ENCODE measurements at places on chromosomes 12 and 14.

GRCh38 chr12:99911967-99912366, 72.8 kb downstream of the ANKS1B start:
- DNase-seq = no peak

- DNase-seq = no peak
Measured at GRCh38 chr12:59388176-59388575, 207.7 kb upstream of the SLC16A7 start.

GRCh38 chr12:64407342-64408223, 3.4 kb downstream of the XPOT start:
- DNase-seq = no peak

- DNase-seq = no peak
Measured at GRCh38 chr12:130347588-130347987, 9.9 kb downstream of the PIWIL1 start.

- DNase-seq = no peak
Measured at GRCh38 chr12:105961821-105962671, 176.7 kb downstream of the NUAK1 start.

DNA sequence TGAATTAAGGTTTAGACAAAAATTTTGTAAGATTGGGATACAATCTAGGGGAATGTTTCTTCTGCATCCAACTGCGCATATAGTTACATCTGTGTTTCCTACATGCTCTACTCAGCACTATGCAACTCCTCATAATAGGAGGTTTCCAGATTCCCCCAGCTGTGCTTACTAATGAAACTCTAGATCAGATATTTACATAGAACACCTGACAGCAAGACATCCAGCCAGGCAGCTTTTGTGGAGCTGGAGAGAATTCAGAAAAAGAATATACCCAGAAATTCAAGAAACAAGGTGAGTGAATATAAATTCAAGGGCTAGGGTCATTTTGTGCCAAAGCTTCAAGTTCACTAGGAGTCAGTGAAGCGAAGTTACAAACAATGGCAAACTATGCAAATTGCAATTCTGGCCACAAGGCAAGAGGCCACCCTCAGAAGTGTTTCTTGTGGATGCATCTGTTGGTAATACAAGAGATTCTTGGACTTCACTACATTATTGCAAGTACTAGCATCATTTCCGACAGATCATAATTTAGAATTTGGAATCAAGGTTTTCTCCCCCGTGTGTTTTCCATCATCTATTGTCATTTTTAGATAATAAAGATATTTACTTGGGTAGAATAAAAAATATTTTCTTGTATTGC, 341.2 kb upstream of the NAV3 start:
- DNase-seq = no peak

- DNase-seq = no peak
Measured at GRCh38 chr12:116492703-116493324, 66.4 kb upstream of the MAP1LC3B2 start.

DNA sequence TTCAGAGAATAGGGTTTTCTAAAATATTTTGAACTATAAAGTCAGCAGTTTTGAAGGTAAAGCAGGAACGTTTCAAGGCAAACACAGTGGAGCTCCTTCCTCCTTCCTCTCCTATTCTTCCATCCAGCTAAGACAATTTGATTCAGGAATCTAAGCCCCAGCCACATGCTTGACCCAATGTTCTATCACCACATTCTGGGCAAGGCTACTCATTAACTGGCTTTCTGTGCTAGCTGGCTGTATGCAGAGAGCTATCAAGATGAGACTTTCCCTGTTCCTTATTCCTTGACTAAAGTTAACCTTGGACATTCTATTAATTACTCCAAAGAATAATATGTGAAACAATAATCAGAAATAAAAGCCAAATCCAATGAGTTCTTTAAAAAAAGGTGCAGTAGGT, 266.9 kb downstream of the NOVA1 start:
- DNase-seq = no peak

DNA sequence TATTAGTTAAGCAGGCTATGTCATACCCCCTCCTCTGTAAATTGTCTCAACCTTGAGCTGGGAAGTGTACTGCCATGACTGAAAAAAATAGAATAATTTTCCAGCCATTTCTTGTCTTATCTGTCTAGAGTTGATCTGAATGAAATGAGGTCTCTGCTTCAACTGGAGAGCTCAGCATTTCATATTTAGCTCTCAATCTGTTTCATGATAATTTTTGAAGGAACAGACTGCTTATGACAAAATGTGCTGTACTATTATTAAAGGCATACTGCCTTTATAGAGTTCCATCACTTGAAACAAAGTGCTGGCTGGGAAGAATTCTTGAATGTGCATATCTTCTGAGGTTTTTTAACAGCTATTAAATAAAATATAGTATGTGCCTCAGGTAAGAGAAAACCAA, 19.1 kb downstream of the PTPRO start:
- no peak for DNase-seq

- no peak for DNase-seq
Measured at GRCh38 chr12:132077322-132078100, 66.6 kb downstream of the DDX51 start.

- no peak for DNase-seq
Measured at GRCh38 chr12:84128117-84128991, 784.2 kb downstream of the SLC6A15 start.

DNA sequence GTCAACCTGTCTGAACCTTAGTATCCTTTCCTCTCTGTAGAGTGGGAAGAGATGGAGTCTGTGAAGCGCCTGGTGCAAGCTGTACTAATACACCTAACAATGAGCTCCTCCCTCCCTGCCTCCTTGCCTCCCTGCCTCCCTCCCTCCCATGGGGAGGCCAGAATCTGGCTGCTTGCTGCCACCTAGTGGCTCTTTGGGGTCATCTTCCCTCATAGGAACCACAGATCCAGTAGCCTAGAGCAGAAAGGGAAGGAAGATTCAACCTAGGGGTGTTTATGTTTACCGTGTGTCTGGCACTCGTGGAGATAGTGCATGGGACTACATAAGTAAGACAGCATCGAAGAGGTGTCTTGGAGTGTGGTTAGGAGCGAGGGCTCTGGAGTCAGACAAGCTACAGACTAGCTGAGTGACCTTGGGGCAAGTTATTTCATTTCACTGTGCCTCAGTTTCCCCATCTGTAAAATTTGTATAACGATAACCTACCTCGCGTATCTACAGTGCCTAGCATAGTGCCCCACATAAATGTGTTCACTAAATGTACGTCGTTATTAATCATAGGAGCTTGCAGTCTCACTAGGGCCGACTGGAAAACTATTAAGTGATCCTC, 35.5 kb upstream of the TSPAN9 start:
- peak; percentile 50 for DNase-seq

DNA sequence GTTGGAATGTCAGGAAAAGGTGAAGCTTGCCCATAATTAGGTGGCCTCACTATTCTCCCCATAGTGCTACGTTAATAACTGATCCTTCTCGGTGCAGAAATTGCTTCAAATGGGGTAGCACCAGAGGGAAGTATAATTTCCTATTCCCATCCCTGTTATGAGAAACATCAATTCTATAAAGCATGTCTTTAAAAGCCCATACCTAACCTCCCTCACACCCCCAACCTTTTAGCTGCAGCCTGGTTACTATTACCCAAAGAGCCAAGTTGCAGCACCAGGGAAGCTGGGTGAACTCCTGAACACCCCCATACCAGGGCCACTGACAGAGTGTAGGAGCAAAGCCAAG, 15.2 kb downstream of the RBM23 start:
- DNase-seq = no peak

DNA sequence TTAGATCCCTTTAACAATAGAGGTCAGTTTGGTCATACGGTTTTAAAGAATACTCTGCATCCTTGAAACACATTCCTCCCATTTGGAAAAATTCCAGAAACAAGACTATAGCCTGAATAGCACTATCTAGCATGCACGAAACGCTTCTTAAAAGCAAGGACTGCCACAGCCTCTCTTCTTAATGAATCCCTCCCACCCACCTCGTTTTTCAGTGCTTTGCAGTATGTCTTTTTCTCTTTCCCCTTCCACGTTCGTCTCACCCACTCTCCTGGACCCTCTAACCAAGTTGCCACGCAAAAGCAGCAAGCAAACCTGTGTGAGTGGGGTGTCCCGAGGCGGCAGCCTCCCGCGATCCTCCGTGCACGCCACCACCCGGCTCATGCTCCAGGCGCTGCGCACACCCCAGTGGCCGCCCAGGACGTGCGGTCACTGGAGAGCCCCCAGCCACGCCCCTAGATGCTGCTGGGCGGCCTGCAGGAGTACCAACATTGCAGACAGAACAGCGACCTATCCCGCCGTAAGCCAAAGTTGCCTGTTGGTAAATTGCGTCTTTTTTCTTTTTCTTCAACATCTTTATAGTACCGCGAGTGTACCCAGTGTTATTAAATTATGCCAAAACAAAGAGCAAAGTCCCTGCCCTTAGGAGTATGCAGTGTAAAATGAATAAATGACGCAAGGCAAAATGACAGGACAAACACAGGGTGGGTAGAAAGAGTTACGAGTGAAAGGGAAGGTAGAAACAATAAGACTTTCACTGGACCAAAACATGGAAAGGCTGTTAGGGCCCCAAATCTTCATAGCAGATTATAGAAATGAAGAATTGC, at the start of gene SLC38A4:
Gene SLC38A4 (minus strand): TSS at position 407 of the 824 bp plus-strand sequence. CDS start 32,926 bp downstream, outside the sequence.
- DNase-seq = no peak

- no peak for DNase-seq
Measured at GRCh38 chr12:78407722-78408121, 456.9 kb upstream of the SYT1 start.

GRCh38 chr12:55642669-55643068, 6.0 kb downstream of the OR10P1 start:
- DNase-seq = peak; percentile 41

DNA sequence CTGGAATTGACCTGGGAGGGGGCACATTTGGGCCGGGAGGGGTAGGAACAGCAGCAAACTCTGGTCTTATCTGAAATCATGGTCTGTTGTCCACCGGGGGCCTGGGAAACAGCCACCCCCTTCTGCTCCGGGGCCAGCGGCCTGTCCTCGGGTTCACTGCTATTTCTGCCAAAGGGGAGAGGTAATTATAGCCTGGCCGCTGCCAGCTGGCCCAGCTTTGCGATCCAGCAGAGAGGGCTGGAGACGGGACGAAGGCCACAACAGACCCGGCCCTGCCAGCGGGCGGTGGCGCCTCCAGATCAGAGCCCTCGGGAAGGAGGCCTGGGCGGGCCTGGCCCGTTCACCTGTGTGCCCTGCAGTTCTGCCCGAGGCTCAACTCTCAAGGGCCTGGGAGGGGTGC, at the start of gene C14orf180:
Gene C14orf180 (plus strand): TSS at position 258 of the 400 bp plus-strand sequence. CDS start 6,667 bp downstream, outside the sequence.
- DNase-seq = no peak

DNA sequence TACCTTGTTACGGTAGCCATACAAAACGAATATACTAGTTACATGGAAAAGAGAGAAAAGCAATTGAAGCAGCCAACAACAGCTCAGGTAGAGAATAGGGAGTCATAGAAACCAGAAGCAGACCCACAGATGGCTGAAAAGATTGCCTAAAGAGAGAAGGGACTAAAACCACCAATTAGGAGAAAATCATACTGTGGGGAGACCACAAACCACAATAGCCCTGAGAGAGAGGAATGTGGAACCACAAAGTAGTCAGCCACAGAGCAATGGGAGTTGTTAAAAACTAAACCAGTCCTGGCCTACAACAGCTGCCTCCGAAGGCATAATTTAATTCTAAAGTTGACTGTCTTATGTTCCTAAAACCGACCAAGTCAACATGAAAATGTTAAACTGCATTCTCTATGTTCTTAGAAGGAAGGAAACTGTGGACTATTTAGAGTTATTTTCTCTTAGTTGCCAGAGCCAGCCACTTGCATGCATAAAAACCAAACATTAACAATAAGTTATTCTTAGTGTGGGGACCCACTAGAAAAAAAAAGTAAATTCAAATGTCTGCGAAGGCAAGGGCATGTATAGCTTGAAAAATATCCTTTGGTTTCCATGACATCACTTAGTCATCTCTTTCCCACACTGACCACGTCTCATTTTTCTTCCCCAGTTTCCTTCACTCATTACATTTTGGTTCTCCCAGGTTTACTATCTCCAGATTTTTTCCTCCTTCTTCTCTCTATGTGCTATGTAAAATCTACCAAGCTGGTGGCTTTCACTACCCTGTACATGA, 398.1 kb downstream of the NOVA1 start:
- DNase-seq = no peak

DNA sequence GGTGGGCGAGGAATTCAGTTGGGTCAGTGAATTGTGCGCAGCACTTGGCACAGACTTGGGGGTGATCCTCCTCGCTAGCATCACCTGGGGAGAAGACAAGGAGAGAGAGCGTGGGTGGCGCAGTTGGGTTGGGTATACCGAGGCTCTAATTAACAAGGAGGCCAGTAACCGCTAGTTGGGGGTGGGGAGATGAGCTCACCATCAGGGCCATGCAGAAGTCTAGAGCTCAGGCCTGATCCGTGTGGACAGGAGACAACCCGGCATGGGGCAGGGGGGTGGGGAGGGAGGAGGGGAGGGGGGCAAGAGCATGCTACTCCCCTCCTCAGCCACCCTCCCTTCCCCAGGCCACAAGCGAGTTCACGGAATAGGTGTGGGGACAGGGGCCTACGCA, 580 bp downstream of the SALL2 start:
- peak; percentile 8 for DNase-seq

- no peak for DNase-seq
Measured at GRCh38 chr12:106238146-106238545, 9.7 kb downstream of the CKAP4 start.

DNA sequence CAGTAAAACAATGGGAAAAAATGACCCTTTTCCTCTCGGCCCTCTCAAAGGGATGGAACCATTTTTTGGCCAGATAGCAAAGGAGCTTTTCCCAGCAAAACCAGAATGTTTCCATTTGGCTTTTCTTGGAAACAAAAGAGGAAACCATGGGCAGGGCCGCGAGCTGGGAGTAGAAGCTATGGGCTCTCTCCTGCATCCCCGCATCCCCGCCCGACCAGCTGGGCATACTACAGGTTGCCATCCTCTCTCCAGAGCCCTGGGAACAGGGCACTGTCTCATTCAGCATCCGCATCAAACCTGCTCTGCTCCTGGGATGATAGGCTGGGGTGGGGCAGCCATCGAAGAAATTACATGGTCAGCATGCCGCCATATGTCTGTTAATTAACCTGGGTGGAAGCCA, 20.9 kb downstream of the CD9 start:
- DNase-seq = no peak

GRCh38 chr14:87888136-87888999, 104.6 kb downstream of the GALC start:
- DNase-seq = no peak
